AG04449 (cell line): ENCODE measurements at places on chromosomes 4 and X.

DNA sequence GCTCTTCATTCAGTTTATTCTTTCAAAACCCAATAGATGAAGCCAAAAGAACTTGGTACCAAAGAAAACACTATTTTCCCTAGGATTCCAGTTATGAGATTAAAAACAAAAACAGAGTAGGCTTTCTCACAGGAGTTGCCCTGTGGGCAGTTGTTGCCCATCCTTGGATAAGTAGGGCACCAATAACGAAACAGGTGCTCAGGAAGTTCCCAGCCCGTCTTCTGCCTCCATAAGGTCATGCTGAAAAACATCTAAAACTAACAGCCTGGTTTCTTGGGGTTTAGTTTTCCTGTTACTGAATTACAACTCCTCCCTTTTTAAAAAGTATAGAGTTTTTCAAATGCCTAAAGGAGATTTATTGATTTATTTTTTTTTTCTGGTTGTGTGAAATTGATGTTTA lies 14.7 kb downstream of the TSPAN5 start:
- DNase-seq, result no peak

- DNase-seq, result no peak
Observed at GRCh38 chrX:17299206-17299605, 75.8 kb upstream of the NHS start.

- DNase-seq, result no peak
Observed at GRCh38 chrX:12439416-12439815, 301.1 kb downstream of the FRMPD4 start.

GRCh38 chr4:87060957-87061356 lies 126.1 kb downstream of the AFF1 start:
- DNase-seq, result no peak

DNA sequence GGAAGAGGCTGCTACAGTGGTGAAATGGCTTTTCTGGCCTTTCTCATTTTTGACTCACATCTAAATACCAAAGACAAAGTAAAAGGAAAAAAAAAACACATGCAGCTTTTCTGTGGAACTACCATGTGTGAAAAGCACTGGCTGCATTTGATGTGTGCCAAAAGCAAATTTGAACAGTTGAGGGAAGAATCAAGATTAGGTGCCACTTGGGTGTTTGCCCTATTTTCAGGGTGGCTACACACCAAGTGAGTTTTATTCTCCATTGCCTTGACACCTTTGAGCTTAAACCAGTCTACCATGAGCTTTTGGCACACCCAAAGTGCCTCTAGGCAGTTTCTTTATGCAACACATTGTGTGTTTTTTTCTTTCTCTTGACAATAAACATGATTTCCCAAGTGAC lies 423.9 kb downstream of the FAM133A start:
- DNase-seq, result no peak

DNA sequence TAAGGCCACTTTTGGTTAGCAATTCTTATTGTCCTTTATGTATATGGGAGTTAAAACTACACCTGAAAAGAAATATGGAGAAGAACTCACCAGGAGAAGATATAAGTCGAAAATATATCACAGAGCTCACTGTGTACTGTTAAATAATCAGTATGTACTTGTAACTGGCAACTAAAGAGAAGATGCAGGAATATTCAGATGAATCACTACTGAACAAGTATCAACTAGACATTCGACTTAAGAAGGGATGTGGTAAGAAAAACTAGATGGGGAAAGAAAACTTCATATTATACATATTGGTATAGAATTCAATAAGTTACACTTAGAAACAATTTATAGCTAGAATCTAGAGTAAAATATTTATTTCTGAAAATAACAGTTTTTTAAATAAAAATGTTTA lies 230.0 kb downstream of the CAMK2D start:
- DNase-seq, result no peak

GRCh38 chr4:18012807-18013462 lies 8.6 kb downstream of the LCORL start:
- no peak for DNase-seq

DNA sequence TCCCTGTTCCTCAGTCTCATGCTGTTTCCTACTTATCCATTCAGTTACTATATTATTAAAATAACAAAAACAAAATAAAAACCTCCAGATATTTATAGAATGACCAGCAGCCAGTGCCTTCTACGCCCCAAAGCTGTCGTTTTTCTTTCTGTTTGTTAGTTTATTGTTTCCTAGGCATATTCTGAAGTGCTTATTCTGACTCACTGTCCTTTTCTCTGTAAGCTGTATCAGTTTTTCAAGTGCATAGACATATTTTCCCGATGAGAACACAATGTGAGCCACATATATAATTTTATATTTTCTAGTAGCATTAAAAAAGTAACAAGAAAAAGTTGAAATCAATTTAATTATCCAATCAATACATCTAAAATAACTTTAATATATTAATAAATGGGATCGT lies 2158.6 kb upstream of the TENM3 start:
- DNase-seq, result no peak

DNA sequence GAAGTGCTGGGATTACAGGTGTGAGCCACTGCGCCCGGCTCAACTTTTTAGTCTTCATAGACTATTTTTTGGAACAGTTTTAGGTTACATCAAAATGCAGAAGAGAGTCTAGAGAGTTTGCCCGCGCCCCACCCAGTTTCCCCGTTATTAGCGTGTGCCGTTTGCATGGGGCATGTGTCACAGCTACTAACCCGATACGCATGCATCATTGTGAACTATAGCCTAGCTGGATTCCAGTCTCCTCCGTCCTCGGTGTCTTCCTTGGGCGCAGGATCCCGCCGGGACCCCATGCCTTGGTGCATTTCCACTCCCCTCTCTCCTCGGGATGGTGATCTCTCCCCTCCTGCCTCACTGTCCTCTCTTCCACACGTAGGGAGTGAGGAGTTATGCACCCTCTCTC lies 85.5 kb upstream of the ADRA2C start:
- no peak for DNase-seq

DNA sequence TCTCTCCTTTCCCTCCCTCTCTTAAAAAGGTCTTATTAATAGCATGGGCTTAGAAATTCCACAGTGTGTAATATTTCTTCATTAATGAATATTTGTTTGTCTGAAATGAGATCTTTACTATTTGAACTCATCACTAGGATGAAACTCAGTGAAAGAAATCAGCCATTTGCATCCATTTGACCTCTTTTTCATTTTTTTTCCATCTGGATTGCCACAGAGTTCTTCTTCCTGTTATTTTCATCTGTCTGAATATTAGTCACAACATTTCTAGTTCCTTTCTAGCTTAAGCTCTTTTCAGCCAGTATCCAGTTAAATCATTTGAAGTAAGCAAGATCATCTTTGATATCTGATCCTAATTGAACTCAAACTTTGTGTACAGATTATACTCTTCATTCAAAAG lies 69.2 kb upstream of the PLS3 start:
- no peak for DNase-seq

DNA sequence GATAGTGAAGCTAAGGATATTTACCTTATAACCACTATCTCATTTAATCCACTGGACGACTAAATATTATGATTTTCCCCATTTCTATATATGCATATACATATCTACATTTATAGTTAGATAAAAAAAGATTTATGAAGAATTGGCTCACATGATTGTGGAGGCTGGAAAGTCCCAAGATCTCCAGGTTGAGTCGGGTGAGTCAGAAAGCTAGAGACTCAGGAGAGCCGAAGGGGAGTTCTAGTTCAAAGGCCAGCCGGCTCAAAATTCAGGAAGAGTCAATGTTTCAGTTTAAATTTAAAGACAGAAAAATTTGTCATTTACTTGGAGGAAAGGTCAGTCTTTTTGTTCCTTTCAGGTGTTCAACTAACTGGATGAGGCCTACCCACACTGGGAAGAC lies 158.2 kb upstream of the CPEB2 start:
- DNase-seq, result no peak

GRCh38 chr4:170743633-170744032 lies 653.9 kb upstream of the AADAT start:
- no peak for DNase-seq

GRCh38 chrX:134868771-134869495 lies 121.9 kb upstream of the SMIM10 start:
- peak; percentile 53 for DNase-seq

DNA sequence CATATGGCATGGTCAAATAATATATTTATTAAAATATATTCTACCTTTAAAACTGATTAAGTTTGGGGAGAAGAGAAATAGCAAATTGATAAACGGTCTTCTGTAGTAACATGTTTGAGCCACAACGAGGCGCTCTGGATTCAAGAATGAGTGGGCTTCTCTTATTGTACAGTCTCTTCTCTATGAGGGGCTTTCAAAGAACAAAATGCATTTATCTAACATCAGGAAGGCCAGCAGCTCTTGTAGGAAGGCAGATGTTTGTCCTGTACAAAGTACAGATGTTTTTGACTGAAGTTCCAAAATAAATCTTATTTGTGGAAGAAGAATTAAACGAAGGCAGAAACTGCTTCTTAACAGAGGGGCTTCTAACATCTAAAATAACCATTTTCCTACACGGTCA lies 153.6 kb downstream of the RASL11B start:
- no peak for DNase-seq

DNA sequence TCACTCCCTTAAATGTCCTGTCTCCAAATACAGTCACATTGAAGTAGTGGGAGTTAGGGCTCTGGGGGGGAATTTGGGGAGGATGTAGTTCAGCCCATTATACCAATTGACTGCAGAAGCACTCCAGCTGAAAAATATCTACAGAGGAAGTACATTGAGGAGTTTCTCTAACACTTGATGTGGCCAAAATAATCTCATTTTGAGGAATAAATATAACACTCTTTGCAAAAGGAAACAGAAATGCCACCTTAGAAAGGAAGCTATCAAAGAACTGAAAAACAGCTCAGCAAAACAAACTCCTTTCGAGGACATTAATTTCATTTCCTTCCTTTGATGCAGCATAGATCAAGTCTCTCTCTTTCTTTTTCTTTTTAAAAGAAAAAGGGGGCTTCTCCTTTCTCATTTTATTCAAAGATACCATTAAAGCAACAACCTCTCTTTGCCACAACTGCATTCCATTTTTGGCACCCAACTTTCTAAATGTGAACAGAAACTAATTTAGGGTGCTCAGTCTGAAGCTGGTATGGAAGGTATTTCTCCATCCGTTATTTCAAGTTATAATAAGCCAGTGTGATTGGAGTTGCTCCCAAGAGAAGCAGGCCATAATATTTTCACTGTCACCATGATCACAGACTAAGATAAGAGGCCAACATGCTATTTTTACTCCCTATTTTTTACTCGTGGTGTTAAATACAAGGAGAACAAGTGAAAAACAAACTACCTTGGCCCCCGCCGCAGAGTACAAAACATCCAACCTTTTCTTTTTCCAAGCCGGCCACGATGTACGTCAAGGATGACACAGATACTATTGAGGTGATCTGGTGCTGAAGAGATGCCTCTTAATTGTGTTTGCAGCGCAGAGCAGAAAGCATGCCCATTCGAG lies 230.4 kb upstream of the GATB start:
- DNase-seq, result no peak

DNA sequence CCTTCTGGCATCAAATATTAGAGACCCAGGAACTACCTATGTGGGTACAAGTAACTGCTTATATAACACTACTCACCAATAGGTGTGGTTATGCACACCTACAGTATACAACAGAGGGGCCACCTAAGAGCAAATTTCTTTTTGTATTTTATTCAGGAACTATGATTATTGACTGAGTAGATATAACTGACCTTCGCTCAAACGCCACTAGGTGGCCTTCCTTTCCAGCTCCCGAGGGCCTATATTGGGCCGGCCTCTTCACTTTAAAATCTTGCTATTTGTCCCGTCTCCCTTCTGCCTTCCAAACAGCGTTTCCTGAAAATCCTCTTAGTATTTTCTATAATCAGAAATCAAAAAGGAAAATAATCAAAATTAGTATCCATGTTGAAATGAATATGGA lies 19.9 kb upstream of the PABPC5 start:
- no peak for DNase-seq

- no peak for DNase-seq
Observed at GRCh38 chr4:88144048-88144447, 14.4 kb downstream of the ABCG2 start.

GRCh38 chr4:143538979-143539669 lies 25.6 kb downstream of the SMARCA5 start:
- no peak for DNase-seq

- DNase-seq, result no peak
Observed at GRCh38 chr4:961351-962230, 11.8 kb downstream of the DGKQ start.

DNA sequence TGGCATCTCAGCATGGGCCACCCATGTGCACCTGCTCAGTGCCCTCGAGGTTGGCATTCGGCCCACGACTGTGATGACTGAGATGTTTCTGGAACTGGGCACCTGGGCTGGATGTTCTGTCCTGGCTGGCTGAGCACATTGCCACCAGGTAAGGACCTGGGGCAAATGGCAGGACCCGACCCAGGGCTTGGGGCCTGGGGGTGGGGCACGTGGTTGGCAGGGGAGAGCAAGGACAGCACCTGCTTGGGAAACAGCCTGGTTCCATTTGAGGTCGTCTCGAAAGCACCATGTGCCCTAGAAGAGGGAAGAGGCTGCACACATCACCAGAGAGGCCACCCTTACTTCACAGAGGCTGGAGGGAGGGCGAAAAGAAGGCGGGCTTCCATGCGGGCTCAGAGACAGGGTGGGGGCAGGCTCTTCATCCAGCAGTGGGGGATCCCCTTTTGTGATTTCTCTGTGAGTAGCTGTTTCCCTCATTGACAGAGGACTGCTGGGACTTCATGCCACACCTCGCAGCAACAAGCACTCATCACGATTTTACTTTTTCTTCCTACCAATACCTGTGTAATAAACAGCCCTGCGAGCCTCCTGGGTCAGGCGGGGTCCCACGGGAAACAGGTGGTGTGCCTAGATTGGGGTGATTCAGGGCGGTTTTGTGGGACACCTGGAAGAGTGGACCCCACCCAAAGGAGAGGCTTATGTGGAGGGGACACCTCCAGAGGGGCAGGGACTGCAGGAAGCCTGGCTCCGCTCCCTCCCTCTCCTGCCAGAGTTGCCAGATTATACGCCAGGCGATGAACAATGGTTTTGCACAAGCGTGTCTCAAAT lies 12.0 kb downstream of the TMEM187 start:
- DNase-seq, result no peak

DNA sequence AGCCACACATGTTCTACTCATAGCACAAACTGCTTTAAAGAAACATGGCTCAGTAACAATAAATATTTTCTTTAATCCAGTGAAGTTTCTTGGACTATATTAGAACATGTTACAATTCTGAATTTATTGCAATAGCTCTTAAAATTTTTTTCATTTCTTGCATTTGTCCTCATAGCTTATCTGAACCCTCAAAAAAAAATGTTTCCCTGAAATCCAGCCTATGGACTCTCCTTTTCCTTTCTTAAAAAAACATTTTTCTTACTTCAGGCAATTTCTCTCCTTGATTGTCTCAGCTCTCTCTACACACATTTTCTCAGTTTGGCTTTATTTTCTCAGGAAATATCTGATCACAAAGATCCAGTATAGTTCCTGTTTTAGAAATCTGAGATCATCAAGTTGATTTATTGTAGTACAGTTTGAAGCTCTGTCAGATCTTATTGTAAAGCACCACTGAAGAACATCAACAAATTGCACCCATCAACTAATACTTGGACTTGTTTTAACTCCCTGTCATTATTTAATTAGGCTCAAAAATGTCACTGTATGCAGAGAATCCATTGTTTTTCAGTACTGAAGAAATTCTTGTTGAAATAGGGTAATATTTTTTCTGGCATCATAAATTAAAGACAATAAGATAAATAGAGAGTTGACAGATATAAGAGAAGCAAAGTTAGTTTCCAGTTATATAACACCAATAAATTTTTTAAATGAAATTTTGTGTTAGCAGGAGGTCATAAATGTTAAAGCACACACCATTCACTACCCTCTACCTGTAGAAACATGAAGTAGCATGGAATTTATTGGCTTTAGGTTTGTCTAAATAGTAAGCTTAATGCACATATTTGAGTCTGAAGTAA lies 317.7 kb downstream of the ARHGAP24 start:
- no peak for DNase-seq
